ENCODE measurements at places on chromosomes 1 and 21.
A peak's percentile ranks its signal among the peaks of the same experiment; 100 is the strongest.

DNA sequence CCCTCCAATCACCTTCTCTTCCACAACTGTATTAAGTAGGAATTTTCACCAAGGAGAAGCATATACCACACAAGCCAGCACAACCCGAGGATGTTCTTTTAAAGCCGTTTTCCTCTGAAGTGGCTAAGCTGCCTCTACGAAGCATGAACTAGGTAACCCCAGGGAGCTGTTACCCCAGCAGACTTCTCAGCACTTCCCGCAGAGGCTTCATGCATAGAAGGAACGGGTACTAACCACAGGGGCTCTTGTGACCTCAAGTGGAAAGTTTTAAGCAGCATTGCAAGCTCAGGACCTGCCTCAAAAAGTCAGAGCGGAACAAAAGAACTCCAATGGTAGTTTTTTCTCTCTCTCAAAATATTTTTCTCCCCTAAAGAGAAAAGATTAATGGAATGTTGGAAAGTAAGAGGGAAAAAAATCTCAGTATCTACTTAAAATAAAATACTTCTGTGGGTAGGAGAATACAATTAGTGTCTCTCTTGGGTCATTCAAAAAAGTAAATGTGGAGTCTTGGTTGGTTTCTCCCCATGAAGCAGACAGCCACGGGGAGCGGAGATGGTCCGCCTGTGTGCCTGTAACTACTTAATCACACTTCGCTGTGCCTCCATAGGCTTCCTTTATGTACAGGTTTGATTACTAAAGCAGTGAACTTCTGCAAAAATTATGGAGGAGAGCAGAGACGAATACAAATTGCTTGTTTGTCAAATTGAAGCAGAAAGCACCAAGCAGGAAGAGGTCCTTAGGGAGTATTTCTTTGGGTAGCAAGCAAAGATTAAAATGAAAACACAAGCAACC, 40.9 kb downstream of the STX6 start:
- DNase-seq = no peak

DNA sequence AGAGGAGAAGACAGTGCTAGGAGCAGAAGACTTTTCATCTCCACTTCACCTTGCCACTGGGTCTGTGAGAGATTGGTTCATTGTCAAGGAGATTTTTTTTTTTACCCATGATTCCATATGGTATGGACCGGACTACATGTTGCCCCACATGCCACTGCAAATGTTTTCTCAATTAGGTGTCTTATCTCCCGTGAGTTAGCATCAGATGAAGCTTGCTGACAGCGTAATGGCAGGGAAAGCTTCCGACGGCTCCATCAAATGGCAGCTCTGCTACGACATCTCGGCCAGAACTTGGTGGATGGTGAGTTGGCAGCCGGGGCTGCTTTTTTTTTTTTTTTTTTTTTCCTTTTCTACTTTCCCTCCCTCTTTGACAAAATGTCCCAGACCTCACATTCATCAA, 217.2 kb upstream of the NFIA start:
- DNase-seq = no peak

DNA sequence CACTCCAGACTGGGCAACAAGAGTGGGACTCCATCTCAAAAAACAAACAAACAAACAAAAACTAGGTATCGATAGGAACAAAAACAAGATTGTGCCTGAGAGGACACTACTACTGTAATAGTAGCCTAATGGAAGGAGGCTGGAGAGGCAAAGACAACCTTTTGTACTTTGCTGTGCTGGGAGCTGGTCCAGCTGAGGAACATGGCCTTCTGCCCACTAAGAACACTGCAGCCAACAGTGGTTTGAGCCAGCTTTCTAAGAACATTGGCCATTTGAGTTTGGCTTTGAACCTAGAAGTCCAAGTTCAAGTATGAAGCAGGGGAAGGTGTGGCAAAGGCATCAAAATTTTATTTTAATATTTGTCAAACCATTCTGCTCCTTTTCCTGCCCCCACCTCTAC, 22.7 kb upstream of the RGS8 start:
- DNase-seq = no peak

DNA sequence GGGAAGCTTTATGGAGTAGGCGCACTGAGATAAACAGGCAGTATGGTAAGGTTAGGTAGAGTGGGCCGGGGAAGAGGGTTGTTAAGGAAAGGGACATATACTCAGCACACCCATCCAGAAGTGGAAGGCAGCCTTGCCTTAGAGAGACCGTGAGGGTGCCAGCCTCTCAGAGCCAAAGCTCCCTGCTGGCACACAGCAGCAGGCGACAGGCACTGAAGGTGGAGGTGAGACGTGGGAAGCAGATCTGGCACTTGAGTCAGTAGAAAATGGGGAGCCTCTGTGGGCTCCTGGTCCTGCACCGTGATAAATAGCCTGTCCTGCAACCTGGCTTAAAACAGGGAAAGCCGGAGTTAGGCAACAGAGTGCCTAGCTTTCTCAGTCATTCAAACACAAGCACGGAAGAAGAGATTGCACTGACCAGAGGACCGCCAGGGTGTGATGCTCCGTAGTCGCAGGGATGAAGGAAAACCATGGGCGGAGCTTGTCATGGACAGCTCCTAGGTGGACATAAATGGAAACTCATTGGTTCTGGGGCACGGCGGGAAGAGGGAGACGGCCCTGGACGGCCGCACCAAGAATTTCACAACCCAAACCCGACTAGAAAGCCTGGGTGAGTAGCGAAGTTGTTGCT, 15.5 kb downstream of the KCNK1 start:
- DNase-seq = no peak

DNA sequence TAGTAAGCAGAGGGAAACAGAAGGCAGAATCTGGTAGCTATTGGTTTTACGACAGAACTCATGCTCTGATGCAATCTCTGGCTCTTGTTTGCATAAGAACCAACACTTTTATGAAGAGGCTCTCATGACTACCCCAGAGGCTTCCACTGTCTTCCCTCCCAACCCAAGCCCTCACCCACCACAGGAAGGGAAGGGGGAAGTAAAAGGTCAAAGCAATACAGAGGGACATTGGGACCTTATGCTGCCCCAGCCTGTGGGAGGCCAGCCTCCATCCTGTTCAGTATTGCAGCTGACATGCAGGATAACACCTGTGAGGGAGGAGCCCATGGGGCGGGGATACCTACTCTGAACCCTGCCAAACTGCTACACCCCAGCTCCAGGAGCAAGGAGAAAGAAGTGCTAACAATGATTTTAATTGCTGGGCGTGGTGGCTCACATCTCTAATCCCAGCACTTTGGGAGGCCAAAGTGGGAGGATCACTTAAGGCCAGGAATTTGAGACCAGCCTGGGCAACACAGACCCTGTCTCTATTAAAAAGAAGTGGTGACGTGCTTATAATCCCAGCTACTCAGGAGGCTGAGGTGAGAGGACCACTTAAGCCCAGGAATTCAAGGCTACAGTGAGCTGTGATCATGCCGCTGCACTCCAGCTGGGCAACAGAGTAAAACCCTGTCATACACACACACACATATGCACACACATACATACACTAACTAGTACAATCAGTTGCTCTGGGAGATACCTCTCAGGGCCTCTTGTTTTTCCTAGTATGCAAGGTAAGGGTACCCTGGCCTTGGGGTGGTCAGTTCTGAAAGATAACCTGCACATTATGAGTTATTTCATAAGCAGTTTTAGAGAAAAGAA, 9.5 kb downstream of the MR1 start:
- DNase-seq = no peak

DNA sequence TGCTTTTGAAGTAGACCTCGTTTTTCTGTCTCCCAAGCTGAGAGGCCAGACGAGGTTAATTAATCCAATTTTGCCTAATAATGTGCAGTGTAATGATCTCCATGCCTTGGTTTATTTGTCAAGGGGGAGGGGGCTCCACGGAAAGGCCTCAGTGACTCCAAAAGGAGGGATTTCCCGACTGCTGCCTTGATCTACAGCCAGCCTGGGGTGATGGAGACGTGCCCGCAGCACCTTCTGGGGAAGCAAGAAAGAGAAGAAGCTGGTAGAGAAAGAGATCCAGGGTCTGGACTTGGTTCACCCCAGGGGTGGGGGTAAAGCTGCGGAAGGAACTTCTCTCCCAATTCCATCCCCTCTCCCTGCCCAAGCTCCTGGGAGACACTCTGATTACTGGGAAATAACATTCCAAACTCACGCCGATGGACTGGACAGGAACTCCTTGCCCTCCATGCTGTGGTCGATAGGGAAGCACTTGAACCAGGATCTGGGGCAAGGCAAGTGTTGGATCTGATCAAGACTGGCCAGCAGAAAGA, 44.1 kb upstream of the SIM2 start:
- DNase-seq = no peak

GRCh38 chr1:203140743-203141520, 13.4 kb downstream of the ADORA1 start:
- DNase-seq = peak; percentile 85

GRCh38 chr1:17251246-17251645, 2.3 kb downstream of the PADI3 start:
- DNase-seq = no peak

- peak; percentile 57 for DNase-seq
Measured at GRCh38 chr1:67766141-67766978, 66.9 kb downstream of the GNG12 start.

- DNase-seq = no peak
Measured at GRCh38 chr1:220410611-220411010, 117.3 kb upstream of the MARK1 start.

DNA sequence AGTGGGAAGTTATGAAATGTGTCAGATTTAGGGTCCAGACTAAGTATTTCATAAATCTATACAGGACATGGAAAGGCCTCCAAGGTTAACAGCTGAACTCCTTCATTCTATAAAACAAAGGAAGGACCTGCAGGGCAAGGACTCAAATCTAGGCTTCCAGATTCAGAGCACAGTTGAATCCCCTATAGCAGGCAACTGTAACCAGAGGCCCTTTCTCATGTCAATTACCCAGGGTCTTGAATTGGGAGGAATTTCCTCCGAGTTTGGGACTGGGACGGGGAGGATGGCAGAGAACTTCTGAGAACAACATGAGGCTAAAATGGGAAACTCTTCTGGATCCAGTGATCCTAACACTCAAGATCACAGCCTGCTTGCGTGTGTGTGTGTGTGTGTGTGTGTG, 112.9 kb upstream of the BEND5 start:
- DNase-seq = peak; percentile 24

DNA sequence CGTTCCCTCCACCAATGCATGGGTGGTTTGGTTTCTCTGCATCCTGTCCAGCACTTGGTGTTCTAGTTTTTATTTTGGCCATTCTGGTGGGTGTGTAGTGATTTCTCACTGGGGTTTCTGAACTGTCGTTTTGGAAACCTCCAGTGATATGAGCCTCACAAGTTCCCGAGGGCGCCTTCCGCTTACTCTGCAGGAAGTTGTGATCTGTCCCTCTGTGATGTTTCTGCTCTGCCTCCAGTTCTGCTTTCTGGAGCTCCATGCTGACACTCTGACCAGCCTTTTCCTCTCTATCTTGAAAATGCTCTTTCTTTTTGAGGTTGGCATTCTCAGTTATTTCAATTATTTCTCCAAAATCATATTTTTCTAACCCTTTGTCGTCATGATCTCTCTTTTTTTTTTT, 111.6 kb downstream of the PLD5 start:
- DNase-seq = no peak

- DNase-seq = no peak
Measured at GRCh38 chr1:158101927-158102326, 78.8 kb upstream of the CD1D start.

- no peak for DNase-seq
Measured at GRCh38 chr1:9149837-9150581, 21.1 kb upstream of the GPR157 start.

GRCh38 chr21:43824333-43825241, 35.2 kb downstream of the RRP1 start:
- no peak for DNase-seq

- no peak for DNase-seq
Measured at GRCh38 chr1:153190373-153190772, 12.9 kb upstream of the LELP1 start.

GRCh38 chr1:228339766-228340685, 66.6 kb downstream of the TRIM11 start:
- DNase-seq = no peak

DNA sequence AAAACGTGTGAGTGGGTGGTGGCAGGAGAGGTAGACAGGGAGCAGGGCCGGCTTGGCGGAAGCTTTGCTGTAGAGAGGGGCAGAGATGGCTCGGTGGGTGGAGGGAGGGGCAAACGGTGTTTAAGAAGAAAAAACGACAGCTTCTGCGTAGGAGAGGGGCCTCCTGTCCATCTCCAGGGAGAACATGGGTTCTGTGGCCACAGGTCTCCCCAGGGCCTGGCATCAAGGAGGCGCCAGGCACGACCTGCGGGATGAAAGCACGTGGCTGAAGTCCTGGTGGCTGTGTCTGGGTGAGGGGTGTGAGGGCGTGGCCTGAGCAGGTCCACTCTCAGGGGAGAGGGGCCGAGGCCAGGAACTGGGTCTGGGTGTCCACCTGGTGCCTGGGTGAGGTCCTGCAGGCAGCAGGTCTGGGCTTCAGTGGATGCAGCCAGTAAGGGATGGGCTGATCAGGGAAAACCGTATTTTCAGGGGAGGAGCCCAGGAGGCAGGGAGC, 940 bp upstream of the PRKCZ start:
- peak; percentile 95 for DNase-seq

DNA sequence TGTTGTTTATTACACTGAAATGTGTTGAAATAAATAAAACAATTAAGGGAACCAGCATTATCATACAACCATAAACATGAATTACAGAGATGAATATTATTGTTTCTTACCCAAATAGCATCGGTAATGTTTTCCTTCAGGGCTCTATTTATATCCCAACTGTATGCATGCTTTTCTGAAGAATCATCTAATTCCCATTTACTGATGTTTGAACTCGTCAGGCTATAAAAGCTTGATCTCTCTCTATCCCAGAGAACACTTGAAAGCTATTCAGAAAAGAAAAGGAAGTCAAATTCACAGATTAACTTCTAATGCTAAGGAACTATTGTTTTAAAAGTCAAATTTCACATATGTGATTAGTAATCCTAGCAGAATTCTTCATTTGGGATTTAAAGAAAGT, 12.4 kb downstream of the NUP133 start:
- no peak for DNase-seq

GRCh38 chr1:180848191-180848590, 64.5 kb upstream of the KIAA1614 start:
- DNase-seq = no peak

GRCh38 chr1:178493301-178493741, 3.4 kb downstream of the CLEC20A start:
- DNase-seq = no peak

DNA sequence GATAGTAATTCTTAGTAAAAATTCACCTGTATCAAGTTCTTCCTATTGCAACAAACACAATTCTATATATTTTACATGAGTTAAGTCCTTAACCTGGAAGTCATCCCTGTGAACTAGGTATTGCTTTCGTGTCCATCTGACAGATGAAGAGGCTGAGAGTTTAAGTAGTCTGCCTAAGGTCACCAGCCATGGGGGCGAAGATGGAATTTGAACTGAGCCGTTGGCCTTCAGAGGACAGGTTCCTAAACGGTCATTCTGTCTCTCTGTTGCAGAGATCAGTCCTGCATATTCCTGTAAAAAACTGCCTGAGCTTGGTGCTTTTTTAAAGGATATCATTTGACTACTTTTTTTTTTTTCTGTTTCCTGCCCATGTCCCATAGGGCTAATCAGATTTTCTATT, 10.2 kb upstream of the POFUT2 start:
- DNase-seq = no peak

- DNase-seq = peak; percentile 81
Measured at GRCh38 chr1:203480525-203481084, 5.0 kb downstream of the PRELP start.

- DNase-seq = no peak
Measured at GRCh38 chr1:64664299-64664698, 80.6 kb upstream of the RAVER2 start.

GRCh38 chr1:58839846-58840835, 56.3 kb upstream of the JUN start:
- peak; percentile 31 for DNase-seq
